ENCODE measurements at places on chromosomes 6 and 20.

DNA sequence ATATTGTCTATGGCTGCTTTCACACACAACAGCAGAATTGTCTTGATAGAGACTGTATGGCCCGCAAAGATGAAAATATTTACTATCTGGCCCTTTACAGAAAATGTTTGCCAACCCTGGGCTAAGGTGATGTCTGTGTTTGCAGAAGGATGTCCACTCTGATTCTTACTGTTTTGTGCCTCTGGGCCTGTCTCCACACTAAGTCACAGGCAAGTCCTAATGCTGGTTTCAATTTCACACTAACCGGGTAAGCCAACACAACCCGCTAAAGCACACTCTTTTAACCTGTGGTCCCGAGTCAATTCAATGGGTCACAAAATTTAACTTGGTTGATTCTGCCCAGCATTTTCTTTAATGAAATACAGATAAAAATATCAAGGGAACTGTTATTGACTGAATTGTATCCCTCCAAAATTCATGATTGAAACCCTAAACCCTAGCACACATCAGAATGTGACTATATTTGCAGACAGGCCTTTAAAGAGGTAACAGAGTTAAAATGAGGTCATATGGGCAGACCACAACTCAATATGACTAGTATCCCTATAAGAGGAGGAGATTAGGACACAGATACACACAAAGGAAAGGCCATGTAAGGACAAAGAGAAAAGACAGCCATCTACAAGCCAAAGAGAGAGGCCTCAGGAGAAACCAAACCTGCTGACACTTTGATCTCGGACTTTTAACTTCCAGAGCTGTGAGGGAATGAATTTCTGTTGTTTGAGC, 78.4 kb downstream of the FYN start:
- DNase-seq, result no peak

DNA sequence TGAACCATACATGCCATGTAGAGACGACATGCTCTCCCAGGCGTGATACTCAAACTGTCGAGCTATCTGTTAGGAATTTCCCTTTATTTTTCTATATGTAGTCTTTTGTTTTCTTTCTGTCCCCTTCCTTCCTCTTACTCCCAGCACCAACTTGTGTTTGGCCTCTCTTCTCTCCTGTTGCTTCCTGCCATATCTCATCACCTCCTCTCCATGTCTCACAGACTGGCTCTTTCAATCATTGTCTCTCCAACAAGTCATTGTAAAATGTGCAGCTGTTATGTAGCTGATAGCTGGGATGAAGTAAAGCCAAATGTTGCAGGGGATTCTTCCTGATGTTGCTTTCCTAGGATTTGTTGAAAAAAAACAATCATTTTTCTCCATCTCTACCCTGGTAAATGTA, 234.5 kb downstream of the TMEM242 start:
- DNase-seq, result no peak

GRCh38 chr20:64220420-64220819, 35.1 kb upstream of the PCMTD2 start:
- no peak for DNase-seq

DNA sequence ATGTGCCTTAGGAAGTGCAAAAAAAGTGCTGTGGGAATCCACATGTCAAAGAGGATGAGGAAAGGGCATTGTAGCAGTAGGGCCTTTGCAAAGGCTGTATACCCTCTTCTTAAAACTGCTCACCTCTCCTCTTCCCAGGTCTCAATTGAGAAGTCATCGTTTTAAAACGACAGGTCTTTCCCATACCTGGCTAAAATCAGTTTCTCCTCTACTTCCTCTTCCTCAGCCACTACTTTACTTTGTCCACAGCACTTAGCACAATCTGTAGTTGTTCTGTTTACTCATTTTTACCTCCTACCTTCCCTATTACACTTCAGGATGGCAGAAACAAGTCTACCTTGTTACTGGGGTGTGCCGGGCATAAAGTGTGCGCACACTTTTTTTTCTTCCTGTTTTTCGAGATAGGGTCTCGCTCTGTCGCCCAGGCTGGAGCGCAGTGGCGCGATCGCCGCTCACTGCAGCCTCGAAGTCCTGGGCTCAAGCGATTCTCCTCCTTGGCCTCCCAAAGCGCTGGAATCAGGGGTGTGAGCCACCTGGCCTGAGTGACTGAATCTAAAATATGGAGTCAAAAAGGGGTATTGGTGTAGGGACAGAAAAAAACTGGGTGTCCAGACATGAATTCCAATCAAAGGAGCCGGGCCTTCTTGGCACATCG, 9.8 kb upstream of the ELOVL5 start:
- DNase-seq, result peak; percentile 82

GRCh38 chr6:163483107-163483506, 68.6 kb downstream of the QKI start:
- no peak for DNase-seq

All from KBM-7 (cell line).